ENCODE measurements at places on chromosomes 3 and 15.

DNA sequence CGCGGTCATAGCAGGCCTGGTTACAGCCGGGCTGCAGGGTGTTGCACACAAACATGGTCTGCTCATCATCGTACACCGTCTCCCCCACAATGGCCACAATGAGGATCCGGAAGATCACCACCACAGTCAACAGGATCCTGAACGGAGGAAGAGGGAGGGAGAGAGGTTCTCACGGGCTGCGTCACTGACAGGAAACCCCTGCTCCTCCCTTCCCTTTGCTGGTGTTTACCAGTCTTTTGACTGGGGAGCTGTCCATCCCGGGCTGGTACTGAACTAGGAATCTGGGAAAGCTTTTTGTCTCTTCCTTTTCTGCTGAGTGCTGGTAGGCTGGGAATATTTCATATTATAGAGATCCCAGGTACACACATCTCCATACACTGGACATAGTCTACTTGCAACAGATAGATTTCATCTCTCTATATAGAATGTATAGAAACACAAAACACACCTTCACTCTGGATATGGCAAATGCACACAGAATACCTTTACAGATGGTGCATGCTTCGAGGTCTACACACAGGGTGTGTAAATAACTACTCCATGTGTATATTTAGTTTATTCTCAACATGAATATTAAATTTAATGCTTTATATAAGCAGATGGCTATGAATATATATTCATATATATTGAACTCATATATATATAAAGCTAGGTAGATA lies 1.4 kb downstream of the GJD2 start:
- no peak for DNase-seq

- DNase-seq = peak; percentile 65
Measured at GRCh38 chr3:197428117-197428801, 127.5 kb downstream of the BDH1 start.

- no peak for DNase-seq
Measured at GRCh38 chr3:42572278-42572677, 9.5 kb downstream of the SEC22C start.

GRCh38 chr3:155714295-155714718 lies 30.6 kb downstream of the PLCH1 start:
- no peak for DNase-seq

DNA sequence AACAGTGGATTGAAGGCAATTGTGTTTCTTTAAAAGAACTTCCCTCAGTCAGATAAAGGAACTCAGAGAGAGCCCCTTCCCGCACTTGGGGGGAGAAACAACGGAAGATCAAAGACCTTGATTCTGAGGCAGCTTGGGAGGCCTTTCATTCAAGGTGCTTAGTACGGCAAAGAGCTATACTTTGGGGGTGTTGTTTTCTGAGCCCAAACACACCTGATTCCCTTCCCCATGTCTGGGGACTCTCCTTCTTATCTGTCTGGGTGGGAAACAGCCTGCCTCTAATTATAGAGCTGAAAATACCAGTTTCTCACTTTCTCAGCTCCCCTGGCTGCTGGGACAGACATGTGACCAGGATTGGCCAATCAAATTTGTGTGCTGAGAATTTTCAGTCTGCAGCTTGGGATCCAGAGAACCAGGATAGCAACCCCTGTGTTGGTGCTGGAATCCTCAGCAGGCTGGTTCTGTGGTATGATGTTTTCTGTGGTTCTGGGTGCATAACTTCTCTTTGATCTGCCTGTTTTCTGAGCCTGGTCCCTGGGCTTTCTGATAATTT lies 19.4 kb upstream of the IQCF6 start:
- DNase-seq = no peak

DNA sequence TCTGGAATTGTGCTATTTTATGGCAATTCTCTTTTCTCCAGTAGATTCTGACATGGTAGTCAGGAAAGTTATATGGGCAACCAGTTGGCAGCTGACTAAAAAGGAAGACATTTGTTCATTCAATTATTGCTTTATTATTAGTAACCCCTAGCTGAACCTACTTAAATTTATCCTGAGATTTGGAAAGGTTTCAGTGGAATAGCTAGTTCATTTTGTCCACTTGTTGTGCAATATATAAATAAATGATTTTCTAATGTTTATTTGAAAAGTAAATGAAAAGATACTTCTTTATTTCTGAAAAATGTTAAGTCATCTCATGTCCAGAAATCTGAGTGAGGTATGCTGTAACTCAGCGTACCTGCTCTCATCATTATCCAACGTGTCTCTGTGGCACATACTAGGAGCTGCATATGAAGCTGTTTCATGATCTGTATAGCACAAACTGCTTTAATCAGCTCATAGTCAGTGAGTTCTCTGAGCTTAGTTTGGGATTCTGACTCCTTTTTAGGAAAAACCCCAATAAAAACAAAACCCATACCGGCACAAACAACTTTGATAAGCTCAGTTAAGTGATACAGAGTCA lies 35.9 kb downstream of the RARB start:
- no peak for DNase-seq

- no peak for DNase-seq
Measured at GRCh38 chr15:85615930-85616329, 178.8 kb downstream of the KLHL25 start.

DNA sequence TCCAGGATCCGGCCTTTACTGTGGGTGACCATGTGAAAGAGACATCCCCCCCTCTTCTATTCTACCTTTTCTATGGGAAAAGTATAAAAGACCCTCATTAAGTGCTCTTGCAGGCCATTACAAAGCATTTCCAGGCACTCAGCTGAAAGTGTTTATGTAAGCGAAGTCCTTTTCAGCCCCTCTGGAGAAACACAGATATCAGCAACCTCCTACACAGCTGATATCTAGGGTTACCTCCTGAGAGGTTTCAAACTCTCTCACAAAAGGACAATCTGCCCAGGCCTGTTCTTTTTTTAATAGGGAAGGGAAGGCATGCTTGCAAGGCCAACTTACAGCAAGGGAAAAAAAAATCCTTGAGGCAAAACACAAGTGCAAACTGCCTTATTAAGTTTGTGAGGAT lies 12.6 kb downstream of the ETV5 start:
- no peak for DNase-seq

DNA sequence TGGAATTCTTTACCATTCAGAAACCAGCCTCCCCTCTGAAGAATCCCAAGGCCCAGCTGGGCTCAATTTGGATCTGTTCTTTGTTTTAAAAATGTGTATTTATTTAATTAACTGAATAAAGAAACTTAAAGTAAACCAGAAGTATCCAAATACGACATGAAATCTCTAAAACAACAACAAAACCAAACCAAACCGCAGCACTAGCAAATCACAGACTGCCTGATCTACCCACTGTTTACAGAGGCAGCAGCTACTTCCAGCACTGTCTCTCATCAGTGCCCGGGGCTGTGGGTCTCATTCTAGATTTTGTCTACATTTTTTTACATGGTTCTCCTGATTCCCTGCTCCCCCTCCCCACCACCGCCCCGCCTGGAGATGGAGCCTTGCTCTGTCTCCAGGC lies 2.3 kb downstream of the FLNB start:
- no peak for DNase-seq

DNA sequence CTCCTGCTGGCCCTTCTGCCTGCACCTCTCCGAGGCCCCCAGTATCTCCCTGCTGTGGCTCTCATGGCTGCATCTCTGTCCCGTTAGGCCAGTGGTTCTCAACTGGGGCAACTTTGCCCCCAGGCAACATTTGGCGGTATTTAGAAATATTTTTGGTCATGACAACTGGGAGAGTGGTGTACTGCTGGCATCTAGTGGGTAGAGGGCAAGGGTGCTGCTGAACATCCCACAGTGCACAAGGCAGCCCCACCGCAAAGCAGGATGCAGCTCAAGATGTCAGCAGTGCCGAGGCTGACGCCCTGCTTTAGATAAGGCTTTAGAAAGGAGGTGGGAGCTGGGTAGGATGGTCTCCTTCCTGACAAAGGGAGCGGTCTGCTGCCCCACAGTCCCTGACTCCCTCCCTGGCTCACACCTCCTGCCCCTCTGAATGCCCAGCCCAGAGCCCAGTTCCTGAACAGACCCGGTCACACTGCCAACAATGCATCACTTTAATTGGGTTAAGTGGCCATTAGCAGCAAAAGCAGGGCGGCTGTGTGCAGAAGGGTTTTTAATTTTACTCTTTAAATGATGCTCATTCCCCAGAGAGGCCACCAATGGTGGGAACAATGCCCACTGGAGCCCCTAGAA lies 68.8 kb upstream of the TMEM115 start:
- no peak for DNase-seq

- DNase-seq = no peak
Measured at GRCh38 chr3:186529201-186529999, 14.8 kb downstream of the CRYGS start.

DNA sequence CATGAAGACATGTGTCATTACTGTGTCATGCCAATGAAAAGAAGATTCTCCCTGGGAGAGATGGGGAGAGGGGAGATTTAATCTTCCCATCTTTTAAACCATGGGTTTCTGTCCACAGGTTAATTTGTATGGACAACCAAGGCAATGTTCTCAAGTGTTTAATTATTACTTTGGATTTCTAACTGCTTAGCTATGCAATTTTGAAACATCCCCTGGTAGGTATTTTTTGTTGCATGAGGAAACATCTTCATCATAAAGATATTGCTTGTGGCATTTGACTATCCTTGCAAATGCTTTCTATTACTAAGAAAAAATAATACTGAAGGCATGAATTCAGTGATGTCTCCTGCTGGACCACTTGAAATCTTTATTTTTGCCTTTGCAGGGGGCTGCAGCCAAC lies 326.6 kb upstream of the TPM1 start:
- no peak for DNase-seq

- DNase-seq = no peak
Measured at GRCh38 chr3:141343077-141343476, 25.2 kb upstream of the ZBTB38 start.

DNA sequence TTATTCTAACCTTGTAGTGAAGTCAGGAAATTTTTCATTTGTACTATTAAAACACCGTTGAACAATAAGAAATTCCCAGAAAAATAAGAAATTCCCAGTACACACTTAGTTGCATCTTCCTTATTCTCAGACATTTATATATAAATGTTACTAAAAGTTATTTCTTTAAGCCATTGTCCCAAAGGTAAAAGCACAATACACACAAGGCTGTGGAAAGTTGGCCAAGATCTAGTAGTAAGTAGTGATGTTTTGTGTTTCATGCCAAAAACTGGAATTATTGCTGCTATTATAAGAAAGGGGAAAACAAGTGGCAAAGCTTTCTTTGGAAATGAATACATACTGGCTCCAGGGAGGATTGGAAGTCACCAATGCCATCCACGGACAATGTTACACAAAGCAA lies 802.5 kb upstream of the DPPA4 start:
- no peak for DNase-seq

DNA sequence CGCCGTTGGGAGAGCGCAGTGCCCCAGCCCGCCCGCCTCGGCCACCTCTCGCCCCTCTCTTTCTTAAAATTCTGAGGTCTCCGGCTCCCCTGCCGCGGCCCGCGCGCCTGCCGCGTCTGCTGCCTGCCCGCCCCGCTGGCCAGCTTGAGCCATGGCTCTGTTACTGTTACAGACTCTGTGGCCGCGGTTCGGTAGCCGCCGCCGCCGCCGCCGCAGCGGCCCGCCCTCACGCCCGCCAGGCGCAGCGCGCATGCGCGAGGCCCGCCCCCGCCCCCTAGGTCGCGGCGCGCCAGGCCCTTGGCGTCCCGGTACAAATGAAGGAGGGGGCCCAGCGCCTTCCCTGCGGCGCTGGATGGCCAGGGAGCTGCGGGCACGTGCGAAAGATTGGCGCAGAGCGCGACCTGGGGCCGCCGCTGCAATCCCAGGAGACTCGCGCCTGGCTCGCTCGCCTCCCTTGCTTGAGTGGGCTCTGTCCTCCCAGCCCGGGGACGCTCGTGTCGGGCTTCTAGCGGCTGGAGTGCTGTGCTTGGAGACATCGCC lies at the start of gene ONECUT1:
Gene ONECUT1, minus strand, starts transcription at position 168 of the 540 bp plus-strand sequence. CDS start 452 bp downstream, outside the sequence.
- peak; percentile 47 for DNase-seq

DNA sequence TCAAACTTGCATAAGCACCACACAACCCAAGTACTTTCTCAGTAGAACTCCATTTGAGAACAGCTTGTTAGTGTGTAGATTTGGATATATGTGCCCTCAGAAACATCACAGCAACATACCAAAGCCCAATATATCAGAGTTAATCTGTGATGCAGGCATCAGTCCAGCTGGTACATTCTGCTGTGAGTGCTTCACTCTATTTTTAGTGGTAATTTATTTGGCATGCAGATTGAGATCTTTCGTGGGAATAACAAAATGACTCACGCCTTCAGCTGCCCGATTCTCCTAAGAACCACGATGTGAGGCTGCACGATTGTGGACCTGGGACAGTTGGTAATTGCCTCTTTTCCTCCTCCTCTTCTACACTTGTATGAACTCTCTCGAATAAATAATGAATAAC lies 730.7 kb downstream of the SQOR start:
- DNase-seq = no peak

DNA sequence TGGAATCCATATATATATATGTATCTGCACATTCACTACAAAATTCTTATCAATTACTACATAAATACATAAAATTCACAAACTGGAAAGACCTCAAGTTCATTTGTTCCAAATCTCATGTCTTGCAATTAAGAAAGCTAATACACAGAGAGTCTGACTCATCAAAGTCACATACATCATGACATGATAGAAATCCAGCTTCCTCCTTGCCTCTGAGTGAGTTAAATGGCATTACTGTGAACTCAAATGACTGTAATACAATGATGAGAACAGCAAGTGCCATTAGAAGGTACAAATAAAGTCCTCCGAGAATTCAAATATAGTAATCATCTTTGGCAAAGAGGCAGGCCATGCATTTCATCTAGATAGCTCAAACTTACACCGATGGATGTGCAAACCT lies 55.1 kb upstream of the AGTR1 start:
- DNase-seq = no peak

- DNase-seq = no peak
Measured at GRCh38 chr3:36210840-36211651, 169.3 kb upstream of the STAC start.

DNA sequence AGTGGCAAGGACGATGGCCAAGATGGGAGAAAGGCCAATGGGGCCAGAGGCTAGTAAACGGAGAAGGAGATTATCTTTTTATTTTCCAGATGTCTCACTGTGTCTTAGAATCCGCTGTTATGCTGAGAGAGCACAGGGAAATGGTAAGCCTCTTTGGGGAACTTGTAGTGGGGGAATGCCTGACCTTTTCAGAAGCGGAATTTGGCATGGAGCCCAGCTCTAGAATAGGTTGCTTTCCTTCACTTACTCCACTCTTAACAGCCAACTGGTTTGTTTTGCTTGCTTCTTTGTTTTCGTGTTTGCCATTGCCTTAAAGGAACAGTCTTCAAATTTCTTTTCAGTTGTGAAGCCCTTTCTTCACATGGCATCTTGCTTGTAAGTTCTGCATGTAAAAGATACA lies 316.2 kb upstream of the THRB start:
- DNase-seq = no peak

Data from heart left ventricle (tissue), 16 donors.